ENCODE measurements at places on chromosomes 7 and 10. TPM values are rescaled to one million over a fixed set of nuclear protein-coding genes. Genes with fewer than 3 reads are reported as not detected.
A peak's percentile ranks its signal among the peaks of the same experiment; 100 is the strongest.

Gene MLXIPL
- 6.9 TPM for total RNA-seq

Gene ACBD5
- 10.7 TPM for total RNA-seq

Gene TAS2R60
- not detected for total RNA-seq

Gene ECHDC3
- total RNA-seq = not detected

DNA sequence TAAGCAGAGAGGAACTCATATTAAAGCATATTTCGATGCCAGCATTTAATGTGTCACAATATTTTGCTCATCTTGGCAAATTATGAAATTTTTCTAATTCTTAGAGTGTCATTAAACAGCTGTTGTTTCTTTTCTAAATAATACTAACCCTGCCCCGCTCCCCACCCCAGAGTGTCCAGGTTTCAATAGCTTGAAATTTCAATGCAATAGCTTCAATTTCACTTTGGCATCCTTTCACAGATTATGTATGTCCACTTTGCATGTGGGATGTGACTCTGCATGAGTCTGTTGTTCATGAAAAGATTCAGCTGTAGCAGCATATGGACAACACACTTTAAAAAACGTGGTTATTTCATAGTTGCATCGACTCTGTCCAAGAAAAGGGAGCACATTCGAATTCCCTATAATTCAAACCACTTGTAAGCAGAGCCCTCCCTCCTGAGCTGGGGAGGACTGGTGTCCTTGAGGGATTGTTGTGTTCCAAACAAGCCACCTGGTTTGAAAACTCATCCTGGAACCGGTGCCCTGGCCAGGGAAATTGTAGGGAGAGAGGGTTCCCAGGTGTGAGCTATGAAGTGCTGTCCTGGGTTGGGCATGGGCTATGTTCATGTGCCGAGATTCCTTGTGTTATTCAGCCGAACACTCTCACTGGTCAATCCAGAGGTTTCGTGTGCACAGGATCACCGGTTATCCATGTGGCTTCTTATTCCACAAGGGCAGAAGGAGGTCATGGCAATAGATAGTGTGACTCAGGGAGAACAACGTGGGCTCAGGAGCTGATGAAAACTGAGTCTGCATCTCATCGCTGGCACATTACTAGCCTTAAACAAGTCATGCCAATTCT lies 64.6 kb upstream of the CREB5 start:
- DNase-seq = peak; percentile 76

DNA sequence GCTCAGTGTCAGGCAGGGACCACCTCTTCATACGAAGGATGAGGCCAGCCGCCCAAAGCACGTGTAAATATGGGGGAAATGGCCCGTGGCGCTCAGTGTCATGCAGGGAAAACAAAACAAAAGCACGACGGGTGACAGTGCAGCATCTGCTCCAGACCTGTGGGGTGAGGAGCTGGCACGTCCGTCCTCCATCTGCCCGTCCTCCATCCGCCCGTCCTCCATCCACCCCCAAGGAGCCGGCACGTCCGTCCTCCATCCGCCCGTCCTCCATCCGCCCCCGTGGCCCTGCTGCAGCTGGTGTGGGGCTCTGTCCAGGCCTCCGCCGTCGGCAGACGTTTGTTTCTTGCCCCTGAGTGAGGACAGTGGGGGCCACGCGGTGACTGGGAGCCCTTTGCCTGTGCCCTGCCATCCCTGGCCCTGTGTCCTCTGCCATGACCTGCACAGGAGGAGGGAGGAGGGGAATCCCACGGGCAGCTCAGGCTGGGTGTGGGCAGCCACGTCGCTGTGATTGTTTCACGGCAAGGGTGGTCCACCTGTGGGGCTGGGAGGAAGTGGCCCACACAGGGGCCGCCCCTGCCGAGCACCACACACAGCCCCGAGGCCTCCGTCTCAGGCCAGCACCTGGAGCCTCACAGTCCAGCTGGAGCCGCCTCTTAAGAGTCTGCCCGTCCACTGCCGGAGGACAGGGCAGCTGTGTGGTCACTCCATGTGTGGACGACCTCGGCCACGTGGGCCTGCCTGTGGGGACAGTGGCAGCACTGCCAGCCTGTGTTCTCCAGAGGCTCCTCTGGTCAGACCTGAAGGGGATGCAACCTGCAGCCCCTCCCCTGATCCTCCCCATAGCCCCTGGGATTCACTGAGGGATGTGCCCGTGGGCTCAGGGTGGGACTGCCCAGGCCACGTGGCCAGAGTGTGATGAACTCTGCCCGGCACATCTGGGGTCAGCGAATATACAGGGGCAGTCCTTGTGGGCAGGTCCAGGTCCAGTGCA lies 38.2 kb upstream of the DPYSL4 start:
- no peak for DNase-seq

DNA sequence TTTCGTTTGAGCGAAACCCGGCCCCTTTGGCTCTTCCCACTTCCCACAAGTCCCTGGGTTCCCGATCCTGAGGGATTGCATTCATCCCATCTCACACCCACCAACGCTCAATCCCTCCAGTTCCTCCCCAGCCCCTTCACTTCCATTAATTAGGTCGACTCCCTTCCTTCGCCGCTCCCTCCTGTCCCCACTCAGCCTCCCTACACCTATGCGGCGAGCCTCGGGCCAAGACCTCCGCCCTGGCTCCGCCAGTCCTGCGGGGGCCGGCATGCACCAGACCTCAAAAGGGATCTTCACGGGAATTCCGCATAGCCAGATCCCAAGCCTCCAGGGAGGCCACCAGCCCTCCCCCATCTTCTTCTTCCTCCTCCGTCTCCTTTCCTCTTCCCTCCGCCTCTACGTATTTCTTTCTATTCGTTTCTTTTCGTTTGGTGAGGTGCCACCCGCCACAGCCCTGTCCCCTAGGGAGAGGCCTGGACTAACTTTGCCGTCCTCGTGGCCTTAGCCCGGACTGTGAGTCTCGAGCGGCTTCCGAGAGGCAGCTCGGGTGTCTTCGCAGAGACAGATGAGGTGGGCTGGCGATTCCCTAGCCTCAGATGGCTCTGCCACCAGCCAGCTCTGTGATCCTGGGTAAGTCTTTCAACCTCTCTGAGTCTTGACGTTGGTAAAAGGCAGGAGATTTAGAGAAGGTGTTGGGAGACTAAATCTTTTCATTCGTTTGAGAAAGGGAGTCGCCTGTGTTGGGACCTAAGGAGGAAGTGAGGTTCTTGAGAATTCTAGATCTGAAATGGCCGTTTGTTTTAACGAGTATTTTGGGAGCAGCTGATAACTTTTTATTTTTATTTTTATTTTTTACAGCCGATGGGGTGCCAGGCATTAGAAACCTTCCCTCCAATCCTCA lies 8.1 kb upstream of the LBX1 start:
- DNase-seq = no peak

GRCh38 chr10:71788954-71789353 lies 15.6 kb upstream of the VSIR start:
- DNase-seq = no peak

GRCh38 chr10:112981553-112981952 lies 31.5 kb downstream of the TCF7L2 start:
- DNase-seq = no peak

- DNase-seq = no peak
Measured at GRCh38 chr10:102116656-102117055, 3.5 kb downstream of the LDB1 start.

GRCh38 chr7:8724080-8724718 lies 290.8 kb downstream of the NXPH1 start:
- DNase-seq = peak; percentile 47
